AG08395 (cell line): ENCODE measurements at places on chromosomes 2 and 18.

GRCh38 chr18:56067969-56068671 is 480.1 kb upstream of the TCF4 start:
- DNase-seq: peak; percentile 72

- no peak for DNase-seq
These were observed 190.1 kb downstream of the RAD51AP2 start for GRCh38 chr2:17328161-17328560.

DNA sequence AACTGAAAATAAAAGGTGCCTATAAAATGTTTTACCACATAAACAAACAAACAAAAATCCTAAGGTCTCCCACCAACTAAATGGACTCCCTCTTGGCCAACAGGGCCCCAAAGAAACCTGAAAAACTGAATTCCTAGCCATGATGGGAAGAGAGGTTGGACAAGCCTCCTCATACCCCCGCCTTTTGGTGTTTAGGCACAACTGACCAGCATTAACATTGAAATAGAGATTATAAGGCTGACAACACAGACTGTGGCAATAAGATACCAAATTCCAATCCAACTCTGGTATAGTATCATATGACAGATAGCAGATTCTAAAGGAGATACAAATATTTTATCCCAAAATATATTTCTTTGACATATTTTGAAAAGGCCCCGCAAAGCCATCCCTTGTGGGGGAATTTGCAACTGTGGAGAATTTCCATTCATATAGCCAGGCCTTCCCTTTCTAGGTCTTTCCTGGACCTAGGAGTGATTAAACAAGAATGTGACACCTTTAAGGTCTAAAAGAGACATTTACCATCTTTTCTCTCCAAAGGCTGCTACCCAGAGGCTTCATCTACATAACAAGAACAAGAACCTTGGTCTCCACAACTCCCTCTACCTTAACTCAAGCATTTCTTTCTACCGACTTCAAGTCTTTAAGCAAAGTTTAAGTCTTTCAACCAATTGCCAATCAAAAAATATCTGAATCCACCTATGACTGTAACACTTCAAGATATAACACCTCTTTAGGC is 80.0 kb downstream of the CHN1 start:
- no peak for DNase-seq

DNA sequence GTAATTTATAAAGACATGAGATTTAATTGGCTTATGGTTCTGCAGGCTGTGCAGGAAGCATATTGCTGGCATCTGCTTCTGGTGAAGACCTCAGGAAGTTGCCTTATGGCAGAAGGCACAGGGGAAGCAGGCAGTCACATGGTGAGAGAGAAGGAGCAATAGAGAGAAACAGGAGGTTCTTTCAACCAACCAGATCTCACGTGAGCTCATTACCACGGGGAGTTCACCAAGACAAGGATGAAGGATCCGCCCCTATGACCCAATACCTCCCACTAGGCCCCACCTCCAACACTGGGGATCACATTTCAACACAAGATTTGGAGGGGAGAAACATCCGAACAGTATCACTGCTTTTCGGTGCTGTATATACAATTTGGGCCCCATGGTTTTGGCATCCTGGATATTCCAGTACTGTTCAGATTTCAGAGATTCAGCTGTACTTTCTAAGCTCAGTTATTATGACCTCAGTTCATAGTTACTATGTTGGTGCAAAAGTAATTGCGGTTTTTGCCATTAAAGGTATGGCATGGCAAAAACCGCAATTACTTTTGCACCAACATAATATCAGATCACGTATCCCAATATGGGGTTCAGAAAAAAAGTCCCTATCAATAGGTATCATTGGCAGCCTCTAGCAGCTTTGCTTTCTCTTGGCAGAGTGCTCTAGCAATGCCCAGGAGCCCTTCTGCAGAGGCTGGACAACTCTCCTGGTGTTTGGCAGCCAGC is 189.6 kb upstream of the SIX3 start:
- DNase-seq: no peak

- DNase-seq: peak; percentile 62
These were observed at the start of gene MTA3 for GRCh38 chr2:42568401-42569115. TSS of gene MTA3 (plus strand) at chr2:42568632. CDS start at chr2:42568746, 114 bp downstream.

GRCh38 chr2:110854355-110855081 is 122.1 kb downstream of the ACOXL start:
- DNase-seq: no peak

DNA sequence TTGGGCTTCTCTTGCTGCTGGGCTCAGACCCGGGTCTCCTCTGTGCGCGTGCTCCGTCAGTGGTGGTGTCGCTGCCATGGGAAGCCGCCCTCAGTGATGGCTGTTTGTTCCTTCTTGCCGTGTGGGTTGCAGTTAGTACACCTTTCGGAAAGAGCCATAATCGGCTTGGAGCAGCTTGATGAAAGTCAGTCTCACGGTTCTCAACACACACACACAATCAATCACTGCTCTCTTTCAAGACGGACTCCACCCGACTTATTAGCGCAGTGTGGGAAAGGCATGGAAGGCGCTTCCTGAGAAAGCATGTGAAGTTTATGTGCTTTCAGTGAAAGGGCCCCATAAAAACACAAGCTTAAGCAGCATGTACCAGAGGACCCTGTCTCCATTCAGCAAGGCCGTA is 64.1 kb downstream of the SOX11 start:
- no peak for DNase-seq

DNA sequence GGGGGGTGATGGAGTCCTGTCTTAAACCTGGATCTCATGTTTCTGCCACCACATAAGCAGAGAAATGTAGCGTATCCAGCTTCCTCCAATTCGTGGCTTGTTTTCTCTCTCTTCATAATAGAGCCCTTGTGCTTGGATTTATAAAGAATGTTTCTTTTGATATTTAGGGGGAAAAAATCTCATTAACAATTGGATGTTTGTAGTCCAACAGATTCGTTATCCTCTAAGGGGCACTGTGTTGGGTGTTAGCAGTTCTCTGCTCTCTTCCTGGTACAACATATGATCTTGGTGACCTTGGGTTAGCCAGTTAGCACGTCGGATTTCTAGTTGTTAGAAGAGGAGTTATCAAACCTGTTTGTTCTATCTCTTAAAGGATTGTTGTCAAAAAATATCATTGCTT is 127.8 kb downstream of the FMNL2 start:
- DNase-seq: no peak

DNA sequence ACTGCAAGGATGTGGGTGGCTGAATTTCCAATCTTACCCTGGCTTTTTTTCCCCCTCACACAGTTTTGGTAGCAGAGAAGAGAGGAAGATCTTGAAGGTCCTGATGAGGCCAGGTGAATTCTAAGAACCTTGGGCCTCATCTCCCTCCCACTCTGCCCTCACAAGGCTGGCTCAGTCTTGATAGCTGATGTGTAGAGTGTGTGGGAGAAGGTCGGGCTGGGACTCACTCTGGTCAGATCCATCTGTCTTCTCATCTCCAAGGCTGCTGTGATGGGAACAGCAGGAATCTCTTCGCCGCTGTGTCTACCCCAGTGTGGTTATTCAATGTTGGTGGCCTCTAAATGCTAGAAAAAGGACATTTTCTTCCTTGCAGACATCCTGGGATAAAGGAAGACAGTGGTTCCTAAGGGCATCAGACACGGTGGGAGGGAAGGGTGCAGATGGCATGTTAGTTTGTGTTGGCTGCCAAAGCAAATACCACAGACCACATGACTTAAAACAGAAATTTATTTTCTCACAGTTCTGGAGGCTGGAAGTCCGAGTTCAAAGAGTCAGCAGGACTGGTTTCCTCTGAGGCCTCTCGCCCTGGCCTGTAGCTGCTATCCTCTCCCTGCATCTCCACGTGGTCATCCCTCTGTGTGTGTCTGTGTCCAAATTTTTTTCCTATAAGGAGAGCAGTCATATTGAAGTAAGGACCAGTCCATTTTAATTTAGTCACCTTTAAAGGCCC is 37.6 kb upstream of the MGAT4A start:
- DNase-seq: no peak

- DNase-seq: no peak
These were observed 132.0 kb downstream of the TMEM182 start for GRCh38 chr2:102893870-102894269.

DNA sequence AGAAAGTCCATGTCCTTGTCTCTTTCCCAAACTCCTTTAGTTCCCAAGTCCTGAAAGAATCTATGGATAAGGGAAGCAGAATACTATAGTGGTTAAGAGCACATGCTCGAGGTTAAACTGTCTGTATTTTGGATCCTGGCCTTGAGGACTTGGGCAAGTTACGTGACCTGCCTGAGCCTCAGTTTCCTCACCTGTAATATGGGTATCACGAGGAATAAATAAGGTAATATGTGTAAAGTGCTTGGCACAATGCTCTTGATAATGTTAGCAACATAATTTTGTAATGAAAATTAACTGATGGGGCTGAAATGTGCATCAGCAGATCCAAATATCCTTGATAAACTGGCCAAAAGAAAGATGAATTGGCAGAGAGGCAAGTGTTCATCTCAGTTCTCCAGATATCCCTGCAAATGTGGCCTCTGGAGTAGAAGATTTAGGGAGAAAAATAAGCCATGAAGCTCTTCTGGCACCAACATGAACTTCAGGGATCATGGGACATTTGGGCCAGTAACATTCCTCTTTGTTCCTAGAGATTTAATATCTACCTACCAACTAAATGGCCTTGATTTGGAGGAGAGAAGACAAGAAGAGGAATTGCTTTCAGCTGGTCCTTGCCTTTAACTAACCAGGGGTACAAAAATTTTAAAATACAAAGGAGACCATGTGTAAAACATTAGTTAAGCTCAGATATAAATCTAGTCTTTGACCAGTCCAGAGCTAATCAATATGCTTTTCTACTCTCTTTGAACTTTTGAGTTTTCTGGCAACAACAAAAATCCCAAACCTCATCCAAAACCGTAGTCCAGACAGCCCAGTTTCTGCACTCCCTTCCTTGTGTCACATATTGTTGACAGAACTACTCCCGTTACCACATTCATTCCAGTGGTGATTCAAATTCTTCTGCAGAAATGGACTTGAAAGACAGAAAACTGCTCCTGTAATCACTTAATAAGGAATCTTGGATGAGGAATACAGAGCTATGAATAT is 52.7 kb upstream of the EML4 start:
- DNase-seq: peak; percentile 81

- DNase-seq: peak; percentile 3
These were observed 20.4 kb downstream of the FMNL2 start for GRCh38 chr2:152355409-152355831.

GRCh38 chr2:233049194-233049761 is 10.9 kb upstream of the INPP5D start:
- DNase-seq: no peak

DNA sequence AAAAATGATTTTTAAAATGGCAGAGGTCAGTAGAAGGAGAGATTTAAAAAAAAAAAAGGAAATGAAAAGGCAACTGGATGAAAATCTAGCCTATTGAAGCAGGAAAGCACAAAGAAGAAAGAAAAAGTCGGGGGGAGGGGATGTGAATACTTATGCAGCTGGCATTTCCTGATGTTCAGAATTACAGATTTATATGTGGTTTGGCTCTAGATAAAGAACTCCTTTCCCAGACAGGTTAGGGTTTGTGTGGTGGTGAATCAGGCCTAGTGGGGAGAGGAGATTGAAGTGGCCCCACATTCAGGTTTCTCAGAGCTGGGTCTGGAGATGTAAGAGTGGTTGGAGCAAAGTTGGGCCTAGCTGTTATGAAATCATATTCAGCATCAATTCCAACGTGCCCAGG is 394.4 kb downstream of the FIGN start:
- DNase-seq: no peak

- no peak for DNase-seq
These were observed 99.5 kb downstream of the DYSF start for GRCh38 chr2:71552861-71553301.

DNA sequence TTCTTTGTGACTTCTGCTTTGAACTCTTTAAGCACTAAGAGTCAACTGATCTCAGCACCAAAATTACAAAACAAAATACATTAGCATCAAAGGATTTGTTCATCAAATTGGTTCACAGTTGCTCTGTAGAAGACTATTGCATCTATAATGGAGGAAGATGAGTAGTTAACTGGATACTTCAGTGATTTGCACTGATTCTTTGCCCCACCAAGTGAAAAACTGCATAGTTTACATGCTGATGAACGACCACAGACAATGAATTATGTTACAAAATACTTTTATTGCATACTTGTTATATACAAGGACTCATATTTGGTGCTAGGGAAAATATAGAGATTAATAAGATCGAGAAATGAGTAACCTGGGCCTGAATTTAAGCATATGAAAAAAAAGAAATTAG is 107.2 kb downstream of the SCG2 start:
- DNase-seq: no peak

DNA sequence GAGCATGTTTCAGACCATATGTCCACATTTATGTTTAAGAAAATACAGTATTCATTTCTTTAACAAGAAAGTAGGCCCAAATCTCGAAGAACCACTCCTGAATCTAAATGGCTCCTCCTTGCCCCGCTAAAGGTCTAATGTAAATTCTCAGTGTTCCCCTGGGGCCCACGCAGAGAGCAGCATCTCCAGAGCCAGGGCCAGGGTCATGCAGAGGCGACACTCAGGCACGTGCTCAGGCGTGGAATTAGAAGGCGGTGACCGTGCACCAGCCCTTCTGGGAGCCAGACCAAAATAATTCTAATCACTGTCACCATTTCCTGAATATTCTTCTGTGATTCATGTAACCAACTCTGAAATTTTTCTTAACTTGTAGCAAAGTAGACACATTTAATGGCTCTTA is 68.3 kb upstream of the MYT1L start:
- no peak for DNase-seq

DNA sequence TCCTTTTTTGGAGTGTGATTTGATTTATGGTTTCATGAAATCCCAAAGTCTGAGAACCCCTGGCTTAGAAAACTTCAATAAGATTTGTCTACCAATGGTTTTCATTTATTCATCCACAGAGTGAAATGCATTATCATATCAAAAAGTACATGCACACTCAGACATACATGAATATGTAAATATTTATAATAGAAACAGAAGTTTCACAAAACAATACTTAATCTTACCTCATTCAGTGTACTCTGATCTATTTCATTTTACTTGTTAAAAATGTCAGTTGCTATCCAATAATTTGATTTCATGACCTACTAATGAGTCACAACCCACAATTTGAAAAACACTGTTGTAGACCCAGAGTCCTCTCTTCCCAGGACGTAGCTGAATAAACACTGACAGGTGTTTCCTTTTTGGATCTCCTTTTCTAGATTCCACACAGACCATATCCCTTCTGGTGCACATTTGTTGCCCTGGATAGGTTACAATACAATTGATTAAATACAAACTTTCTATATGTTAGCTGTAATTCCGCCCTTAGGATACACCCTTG is 10.4 kb upstream of the CAVIN2 start:
- DNase-seq: peak; percentile 23

GRCh38 chr2:1854729-1855547 is 110.6 kb upstream of the PXDN start:
- DNase-seq: peak; percentile 70

DNA sequence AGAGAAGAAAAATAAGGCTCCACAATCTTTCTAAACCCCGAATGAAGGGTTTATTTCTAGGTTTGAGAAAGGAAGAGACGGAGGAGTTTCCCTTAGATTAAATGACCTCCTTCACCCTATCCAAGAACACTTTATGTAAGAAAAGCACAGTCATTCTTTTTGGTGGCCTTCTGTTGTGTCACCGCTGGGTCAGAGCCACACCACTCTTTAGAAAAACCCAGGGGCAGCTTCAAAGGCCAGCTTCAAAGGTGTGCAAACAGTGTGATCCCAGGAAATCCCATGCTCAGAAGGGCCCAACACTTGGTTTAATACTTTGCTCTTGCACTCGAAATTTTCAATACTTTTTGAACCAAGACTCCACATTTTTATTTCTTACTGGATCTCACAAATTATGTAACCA is 7.1 kb downstream of the ST8SIA3 start:
- no peak for DNase-seq
